ENCODE measurements at places on chromosomes 5 and 9.
A peak's percentile ranks its signal among the peaks of the same experiment; 100 is the strongest.

- DNase-seq: no peak
These were observed 14.2 kb downstream of the CEMIP2 start for GRCh38 chr9:71754151-71754550.

DNA sequence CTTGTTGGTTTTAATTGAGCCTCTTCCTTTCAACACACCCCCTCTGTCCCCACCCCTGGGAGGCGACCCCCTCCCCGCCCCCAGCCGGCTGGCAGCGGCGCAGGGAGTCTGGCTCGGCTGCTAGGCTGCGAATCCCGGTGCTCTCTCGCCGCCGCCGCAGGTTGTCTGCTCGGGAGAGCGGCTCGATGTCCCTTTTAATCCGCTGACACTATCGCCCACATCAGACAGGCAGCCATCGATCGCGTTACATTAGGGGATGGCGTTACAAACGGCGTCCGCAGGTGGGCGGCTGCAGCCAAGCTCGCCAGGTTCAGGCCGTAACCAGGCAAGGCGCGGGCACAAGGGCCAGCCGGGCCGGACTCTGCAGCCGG, 1.3 kb downstream of the NR2F1-AS1 start:
- no peak for DNase-seq

- no peak for DNase-seq
These were observed 4.0 kb downstream of the PHF19 start for GRCh38 chr9:120872791-120873502.

DNA sequence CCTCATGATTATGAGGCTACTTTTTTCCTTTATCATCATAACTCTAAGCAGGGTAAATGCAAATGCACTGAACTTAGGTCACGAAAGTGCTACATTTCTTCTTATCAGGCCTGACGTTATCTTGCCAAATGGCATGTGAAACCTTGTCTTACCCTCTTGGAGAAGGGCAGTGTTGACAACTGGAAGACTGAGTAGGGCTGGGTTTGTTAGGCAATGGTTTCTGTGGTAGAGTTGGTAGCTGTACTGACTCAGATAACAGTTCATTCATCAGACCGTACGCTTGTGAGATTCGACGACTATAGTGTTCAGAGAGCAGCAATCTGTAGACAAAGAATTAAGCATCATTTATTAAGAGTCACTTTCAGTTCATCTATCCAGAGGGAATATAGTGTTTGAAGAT, 127.7 kb downstream of the CPLANE1 start:
- DNase-seq: no peak

DNA sequence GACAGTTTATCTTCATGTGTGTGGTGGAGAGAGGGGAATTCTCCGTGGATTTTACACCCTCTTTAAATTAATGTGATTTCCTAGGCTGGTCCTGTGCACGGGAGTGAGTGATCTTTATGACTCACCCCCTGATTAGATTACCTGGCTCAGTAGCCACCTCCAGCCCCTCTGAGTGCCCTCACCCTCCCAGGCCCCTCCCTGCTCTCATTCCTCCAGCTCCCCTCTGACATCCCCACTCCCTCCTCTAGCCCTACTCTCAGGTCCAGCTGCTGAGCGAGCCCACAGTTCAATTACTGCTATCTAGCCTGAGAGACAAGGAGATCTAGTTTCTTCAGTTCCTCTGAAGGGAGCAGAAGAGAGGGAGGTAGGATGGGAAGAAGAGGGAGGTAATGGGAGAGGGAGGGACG, 61.8 kb upstream of the ARAP3 start:
- DNase-seq: peak; percentile 21

GRCh38 chr9:124284940-124285441, 27.2 kb downstream of the NEK6 start:
- DNase-seq: no peak

GRCh38 chr9:113770396-113770795, 105.7 kb upstream of the ZNF618 start:
- no peak for DNase-seq

DNA sequence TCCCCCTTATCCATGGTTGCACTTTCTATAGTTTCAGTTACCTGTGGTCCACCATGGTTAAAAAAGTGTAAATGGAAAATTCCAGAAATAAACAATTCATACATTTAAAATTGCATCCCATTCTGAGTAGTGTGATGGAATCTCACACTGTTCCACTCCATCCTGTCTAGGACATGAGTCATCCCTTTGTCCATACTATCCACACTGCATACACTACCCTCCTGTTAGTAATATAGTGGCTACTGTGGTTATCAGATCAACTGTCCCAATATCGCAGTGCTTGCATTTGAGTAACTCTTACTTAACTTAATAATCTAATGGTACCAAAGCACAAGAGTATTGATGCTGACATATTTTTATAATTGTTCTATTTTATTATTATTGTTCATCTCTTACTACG, 100.7 kb downstream of the RAB3C start:
- no peak for DNase-seq

GRCh38 chr9:126051446-126052130, 275.0 kb upstream of the MVB12B start:
- no peak for DNase-seq

GRCh38 chr5:180469586-180469865, 24.7 kb upstream of the CNOT6 start:
- DNase-seq: no peak

- DNase-seq: no peak
These were observed 76.1 kb downstream of the SLC1A3 start for GRCh38 chr5:36682499-36682898.

GRCh38 chr9:5854063-5854790, 21.3 kb upstream of the ERMP1 start:
- no peak for DNase-seq

- no peak for DNase-seq
These were observed 92.9 kb upstream of the SSBP2 start for GRCh38 chr5:81843845-81844244.

GRCh38 chr9:72586388-72587130, 65.2 kb downstream of the TMC1 start:
- DNase-seq: no peak

DNA sequence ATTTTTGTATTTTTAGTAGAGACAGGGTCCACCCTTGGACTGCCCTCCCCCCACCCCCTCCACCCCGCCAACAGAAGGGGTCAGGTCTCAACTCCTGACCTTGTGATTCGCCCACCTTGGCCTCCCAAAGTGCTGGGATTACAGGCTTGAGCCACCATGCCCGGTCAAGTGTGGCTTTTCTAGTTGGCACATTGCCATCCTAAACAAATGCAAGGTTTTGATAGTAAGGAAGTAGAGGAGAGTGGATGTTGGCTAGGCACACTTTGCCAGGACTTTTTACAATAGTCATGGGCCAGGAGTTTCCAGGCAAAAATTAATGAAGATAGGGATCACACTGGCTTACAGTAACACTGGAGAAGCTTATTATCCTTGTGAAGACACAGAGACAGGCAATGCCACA, 62.4 kb downstream of the GALNT12 start:
- no peak for DNase-seq

GRCh38 chr9:92680166-92681119, 10.5 kb upstream of the IPPK start:
- DNase-seq: no peak

DNA sequence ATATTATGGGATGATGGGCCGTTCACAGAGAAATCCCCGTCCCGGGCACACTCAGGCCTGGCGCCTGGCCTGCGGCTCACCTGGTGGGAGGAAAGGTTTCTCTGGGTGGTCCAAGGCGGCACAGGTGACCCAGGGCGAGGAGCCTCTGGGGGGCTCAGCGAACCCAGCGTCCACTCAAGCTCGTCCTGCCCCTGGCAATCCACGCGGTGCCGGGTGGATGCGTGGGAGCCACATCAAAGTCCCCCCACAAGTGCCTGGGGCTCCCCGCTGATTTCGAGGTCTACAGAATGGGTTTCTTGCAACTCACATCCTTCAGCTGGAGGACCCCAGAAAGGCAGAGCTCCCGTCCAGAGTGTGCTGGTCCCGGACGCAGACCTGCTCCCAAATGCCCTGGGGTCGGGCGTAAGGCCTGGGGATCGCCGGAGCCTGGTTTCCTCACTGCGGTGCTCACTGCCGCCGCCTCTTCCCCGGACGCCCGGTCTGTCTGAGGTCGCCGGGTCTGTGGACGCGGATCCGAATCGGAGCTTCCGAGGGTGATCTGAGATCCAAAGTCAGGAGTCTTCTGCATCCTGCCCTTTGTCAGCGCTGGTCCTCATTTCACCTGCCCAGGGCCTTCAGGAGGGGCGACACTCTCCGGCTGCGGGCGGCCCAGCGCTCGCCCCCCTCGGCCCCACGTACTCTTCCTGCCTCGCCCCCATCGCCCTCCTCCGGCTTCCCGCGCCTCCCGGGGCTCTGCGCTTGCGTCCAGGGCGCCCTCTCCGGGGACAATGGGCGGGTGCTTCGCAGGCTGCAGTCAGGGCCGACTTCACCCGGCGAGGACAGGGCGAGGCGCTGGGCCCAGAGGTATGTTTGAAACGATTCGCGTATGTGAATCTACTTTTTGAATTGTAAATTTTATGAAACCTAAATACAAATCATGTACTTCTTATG, 20.0 kb upstream of the RUFY1 start:
- DNase-seq: peak; percentile 64

GRCh38 chr5:97918057-97918456, 735.0 kb upstream of the RIOK2 start:
- DNase-seq: no peak

DNA sequence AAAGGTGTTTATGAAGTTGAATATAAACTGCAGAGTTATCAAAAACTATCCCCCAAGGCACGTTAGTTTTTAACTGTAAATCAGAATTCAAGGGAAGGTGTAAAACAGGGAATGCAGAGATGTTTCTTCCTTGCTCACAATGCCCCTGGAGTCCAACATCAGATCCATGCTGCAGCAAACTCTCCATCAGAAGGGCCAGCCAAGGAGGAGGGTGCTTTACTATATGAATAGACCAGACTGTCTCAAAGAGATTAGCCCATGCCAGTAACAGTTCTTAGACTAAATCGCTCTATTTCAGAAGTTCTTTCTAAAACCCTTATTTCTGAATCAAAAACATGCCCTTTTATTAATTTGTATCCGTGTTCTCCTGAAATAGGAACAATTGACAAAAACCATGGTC, 362.8 kb upstream of the RPS23 start:
- DNase-seq: no peak

GRCh38 chr9:34783951-34784487, 74.1 kb upstream of the CCL21 start:
- no peak for DNase-seq

GRCh38 chr9:38229504-38230155, 160.6 kb upstream of the SHB start:
- no peak for DNase-seq

- no peak for DNase-seq
These were observed 155.2 kb downstream of the FRMD3 start for GRCh38 chr9:83383034-83383433.

- no peak for DNase-seq
These were observed 13.7 kb downstream of the SPACA9 start for GRCh38 chr9:132892400-132892799.

DNA sequence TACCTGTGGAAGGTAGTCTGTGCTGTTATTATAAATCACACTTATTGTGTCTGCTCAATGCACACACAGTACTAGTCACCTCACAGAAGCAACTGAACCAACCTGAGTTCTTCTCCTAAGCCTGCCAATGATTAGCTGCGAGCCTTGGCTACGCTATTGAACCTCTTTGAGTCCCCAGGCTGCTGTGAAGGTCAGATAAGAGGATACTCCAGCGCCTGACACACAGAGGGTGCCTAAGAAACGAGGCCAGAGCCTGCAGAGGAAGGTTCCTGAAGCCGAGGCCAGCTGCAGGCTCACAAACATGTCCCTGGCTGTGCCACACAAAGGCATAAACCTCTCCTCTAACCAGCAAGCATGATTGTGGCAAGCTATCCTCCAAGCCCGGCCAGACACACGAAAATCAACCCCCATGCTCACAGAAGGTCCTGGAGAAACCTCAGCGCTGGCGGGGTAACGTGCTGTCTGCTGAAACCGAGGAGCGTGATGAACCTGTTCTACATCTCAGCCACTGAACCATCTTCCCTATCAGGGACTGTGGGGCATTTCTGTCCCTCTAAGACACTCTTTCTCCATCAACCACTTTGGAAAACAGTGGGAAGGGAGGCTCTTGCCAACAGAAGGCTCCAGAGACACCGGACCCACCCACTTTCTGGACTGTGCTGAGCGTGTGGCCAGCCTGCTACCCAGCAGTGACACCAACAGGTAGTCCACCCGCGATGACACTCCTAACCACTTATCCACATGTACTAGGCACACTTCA, 53.2 kb upstream of the SLC25A51 start:
- no peak for DNase-seq

GRCh38 chr5:152397581-152397980, 7.5 kb downstream of the NMUR2 start:
- DNase-seq: no peak

GRCh38 chr5:172173564-172174153, 14.4 kb downstream of the STK10 start:
- DNase-seq: no peak

DNA sequence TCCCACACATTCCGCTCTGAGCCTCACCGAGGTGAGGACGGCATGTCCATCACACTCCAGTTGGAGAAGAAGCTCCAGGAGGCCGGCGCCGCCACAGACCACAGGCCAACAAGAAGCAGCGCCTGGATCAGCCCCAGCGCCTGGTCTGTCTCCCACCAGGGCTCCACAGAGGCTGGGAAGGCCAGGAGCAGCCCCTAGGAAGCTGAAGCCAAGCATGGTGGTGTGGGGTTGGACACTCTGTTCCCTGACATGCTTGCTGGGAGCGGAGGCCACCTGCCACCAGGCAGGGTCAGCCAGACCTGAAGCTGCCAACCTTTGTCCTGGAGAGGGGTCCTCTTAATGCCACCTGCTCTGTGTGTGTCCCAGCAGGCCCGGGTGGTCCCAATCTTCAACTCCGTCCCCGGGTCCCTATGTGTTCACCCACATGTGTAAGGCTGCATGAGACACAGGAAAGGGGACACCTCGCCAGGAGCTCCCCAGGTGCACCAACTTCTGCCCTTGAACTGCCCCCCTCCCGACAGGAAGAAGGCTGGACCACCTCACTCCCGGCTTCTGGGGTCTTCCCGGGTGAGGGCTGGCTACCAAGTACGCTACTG, 140.1 kb upstream of the PPP1R26 start:
- DNase-seq: no peak

GRCh38 chr5:119515192-119515591, 62.9 kb downstream of the HSD17B4 start:
- no peak for DNase-seq

GRCh38 chr5:142833517-142834449, 63.6 kb downstream of the ARHGAP26 start:
- DNase-seq: no peak
